ENCODE measurements at places on chromosomes 16 and 17.

DNA sequence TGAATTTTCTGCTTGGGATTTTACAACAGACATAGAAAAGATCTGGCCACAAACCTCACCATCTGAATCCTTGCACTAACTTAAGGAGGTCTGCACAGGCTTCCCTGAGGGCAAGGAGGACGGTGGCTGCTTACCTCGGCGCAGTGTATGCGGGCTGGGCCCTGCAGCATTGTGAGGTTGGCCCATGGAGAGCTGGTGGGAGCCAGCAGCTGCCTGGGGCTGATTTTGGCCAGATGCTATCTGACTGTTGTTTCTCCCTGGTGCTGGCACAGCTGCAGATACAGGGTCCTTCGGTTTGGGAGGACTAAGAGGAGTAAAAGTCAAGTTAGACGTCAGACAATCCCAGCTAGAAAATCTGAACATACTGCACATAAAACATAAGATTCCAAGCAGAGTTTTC, 79.8 kb downstream of the ARHGAP17 start:
- DNase-seq = no peak

DNA sequence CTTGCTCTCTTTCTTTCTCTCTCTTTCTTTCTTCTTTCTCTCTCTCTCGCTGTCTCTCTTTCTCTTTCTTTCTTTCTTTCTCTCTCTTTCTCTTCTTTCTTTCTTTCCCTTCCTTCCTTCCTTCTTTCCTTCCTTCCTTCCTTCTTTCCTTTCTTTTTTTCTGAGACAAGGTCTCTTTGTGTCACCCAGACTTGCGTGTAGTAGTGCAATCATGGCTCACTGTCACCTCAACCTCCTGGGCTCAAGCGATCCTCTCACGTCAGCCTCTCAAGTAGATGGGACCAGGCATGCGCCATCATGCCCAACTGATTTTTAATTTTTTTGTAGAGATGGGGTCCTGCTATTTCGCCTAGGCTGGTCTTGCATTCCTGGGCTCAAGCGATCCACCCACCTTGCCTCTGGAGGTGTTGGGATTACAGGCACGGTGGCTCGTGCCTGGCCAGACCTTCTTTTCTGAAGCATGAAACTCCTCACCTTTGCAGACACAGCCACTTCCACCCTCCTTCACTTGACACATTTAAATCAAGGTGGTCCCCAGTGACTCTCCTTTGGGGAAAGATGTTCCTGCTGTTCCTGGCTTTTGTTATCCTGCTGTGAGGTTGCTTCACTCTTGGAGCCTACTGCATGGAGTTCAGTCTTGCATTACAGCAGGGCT, 26.8 kb upstream of the NKD1 start:
- DNase-seq = no peak

DNA sequence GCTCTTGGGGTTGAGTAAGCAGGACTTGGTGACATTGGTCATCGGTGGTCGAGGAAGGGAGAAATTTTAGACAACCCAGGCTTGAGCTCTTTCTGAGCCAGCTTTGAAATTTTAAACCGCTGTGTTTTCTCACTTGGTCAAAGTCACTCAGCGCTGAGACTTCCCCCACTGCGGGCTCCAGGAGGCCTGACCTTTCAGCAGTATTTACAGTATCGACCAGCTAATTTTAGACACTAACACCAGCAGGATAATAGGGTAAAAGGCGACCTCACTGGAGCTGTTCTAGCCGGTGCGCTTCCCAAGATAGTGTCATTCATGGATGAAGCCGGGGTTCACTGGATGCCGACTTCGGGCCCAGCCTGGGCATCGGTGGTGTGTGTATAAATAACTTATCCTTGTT, 29.7 kb upstream of the WSCD1 start:
- no peak for DNase-seq

- DNase-seq = no peak
These were observed 5.5 kb upstream of the SREBF1 start for GRCh38 chr17:17842111-17842876.

GRCh38 chr17:7356072-7356549, 1.2 kb downstream of the TMEM95 start:
- DNase-seq = peak; percentile 77

- no peak for DNase-seq
These were observed 202.9 kb downstream of the IRF8 start for GRCh38 chr16:86101897-86102157.

GRCh38 chr17:30372755-30373154, 6.0 kb upstream of the CPD start:
- no peak for DNase-seq

DNA sequence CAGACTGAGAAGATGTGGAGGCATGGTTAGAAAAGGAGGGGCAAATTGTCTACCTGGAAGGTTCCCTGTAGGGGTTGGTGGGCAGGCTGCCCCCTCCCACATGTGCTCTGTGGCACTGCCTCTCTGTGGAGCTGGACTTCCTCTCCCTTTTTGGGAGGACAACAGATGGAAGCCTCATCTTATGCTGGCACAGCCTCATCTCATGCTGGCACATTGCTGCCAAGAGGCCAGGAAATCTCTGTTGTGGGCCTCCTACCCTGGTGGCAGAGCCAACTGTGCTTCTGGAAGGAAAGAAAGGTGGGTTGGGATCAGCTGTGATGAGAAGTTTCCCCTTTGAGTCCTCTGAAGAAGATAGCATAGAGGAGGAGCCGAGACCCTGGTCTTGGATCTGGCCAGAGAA, 19.7 kb upstream of the BRD7 start:
- no peak for DNase-seq

DNA sequence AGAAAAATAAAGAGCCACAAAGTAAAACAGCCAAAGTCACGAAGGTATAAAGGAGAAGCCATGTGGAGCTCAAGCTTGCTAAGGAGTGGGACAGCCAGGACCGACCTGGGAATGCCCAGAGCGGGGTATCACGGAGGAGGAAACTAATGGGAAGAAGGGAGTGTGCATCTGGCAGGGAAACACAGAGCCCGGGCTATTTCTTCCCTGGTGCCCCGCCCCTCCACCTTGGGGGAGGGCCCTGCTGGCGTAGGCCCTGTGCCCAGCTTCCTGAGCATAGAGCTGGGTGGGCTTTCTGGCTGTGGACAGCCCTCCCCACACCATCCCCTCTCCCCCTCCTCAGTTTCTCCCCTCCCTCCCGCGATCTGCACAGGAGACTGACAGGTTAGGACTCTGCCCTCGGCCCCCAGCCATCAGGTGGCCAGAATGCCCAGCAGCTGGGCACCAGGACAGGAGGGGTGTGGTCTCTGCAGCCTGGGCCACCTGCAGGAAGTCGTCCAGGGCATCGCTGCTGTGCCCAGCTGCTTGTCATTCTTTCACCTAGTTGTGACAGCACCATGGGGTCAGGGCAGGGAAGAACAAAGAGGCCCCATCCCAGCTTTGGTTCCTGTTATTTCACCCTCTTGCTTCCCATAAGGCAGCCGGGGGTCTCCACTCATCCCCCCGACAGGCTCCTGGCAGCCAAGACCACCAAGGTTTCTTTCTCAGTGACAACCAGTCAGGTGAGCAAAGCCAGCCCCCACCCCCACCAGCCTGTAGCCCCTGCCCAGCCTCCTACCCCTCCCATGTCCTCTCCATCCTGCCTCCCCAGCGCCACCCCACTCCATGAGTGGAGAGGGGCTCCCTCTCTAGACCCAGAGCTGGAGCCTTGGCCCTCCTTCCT, 7.1 kb upstream of the DCAF7 start:
- DNase-seq = no peak

DNA sequence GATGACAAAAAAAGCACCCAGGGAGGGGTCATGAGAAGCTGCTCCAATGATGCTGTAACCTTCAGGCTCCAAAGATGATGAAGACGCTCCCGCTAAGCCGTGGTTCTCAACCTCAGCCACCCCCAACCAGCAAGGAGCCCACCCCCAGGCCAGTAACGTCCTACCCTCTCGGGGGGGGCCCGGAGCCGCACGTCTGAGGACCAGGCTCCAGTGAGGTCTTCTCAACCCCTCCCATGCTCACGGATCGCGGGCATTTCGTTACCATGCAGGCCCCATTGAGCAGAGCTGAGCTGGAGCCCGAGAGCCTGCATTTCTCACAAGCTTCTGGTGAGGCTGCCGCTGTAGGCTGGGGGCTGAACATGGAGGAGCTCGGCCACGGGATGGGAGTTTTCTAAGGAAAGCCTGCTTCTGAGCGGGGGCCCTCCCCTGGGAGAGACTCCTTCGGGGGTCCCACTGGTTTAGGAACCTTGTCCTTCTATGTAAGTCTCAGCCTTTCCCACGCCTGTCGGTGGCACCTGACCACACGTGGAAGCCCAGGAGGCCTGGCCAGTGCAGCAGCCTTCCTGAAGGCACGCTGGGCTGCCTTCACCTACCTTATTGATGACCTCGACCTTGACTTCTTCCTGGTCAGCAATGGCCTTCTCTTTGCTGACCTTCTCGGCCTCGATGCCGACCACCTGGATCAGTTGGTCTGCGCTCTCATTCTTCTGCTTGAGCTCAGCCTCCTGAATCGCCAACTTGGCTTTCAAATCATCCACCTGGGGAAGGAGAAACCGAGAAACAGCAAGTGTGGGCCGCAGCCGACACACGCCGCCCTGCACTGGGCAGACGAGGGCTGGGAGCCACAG, 82.7 kb downstream of the PGS1 start:
- no peak for DNase-seq

Measured in ureter (tissue), 1 donor.